ENCODE measurements at places on chromosomes 11 and 22.

DNA sequence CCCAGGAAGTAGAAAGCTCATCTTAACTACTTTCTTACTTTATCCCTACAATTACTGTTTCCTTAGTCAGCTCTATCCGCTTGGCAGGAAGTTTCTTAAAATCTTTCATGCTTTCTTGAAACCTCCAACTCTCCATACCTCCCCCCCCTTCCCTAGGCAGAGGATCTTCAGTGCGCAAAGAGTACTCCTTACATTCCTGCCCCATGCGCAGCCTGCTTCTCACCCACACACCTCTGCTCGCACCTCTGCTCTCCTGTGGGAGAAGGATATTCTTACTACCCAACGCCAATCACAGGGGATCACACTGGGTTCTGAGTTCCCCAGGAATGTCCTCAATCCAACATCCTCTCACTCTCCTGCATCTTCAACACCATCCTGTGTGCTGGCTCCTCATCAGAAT lies 12.3 kb downstream of the TCF20 start:
- no peak for DNase-seq

- no peak for DNase-seq
These were observed 67.1 kb downstream of the SLC1A2 start for GRCh38 chr11:35352077-35352888.

GRCh38 chr11:120074076-120074475 lies 63.8 kb downstream of the TRIM29 start:
- no peak for DNase-seq

DNA sequence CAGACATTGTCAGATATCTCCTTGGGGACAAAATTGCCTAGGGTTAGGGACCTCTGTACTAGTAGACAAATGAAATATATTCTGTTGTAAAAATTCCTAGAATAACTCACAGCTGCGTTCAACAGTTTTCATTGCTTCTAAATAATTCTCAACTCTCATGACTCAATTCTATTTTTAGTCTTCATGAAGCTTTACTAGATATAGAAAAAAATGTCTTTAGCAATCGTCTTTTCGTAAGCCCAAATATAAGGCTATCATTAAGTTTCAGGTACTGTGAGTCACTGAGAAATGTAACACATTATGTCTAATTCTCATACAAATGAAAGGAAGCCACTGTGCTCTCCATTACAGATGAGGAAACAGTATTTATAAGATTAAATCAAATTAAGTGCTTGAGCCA lies 6.4 kb downstream of the MMP12 start:
- no peak for DNase-seq

DNA sequence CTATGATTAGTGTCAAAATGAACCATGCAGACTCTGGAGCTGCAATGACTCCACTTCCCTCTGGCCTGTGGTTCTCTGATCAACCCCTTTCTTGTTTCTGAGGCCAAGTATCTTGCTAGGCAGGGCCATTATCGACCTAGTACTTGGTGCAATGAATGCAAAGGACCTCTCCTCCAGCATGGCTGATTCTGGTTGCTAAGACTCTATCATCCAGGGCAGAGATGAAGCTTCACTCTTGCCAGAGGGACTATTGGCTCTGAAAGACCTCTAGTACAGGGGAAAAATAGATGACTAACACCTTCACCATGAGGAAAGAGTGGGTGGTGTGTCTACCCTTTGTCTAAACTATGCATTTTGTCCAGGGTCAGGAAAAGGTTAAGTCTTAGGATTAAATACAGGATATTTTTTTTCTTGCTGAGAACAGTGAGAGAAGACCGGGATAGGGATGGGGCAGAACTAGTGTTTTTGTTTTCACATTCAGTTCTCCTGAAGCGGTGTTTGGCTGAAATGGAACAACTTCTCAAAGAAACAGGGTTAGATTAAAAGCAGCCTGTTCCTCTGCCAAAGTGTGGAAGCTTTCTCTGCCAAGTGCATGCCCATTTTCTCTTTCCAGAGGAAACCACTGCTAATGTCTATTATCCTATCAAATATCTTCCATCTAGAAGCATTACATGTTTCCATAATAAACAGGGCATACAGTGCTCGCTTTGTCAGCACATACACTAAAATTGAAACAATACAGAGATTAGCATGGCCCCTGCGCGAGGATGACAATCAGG lies 5.0 kb upstream of the MTFP1 start:
- DNase-seq, result no peak

- DNase-seq, result no peak
These were observed 42.1 kb upstream of the MYEOV start for GRCh38 chr11:69251639-69252489.

DNA sequence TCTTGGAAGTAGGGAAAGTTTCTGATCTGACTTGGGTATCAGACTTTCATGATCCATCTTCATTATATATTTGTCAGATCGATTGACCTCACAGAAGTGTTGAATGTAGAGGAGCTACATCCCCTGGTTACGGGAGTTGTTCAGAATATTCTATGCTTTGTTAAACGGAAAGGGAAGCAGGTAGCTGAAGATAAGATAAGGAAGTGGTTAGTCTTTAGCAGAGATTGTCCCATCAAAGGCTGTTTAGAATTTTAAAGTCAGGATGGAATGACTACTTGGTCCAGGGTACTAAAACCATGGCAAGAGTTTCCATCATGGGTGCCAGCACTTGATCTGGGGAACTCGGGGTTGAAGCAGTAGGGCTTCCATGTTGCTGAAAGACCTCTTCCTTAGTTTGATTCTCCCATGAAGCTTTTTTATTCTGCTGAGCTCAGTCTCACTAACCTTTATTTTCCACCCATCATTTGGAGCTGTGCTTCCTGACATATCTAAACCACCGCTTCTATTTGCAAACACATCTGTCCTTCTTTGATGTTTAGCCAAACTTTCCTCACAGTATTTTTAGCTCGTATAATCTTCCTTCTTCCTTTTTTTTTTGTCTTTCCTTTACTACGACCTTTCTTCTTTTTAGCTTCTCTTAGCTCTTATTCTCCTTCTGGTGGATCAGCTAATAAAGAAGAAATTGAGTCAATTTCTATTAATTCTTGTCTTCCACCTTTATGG lies 4.0 kb upstream of the C22orf31 start:
- no peak for DNase-seq

DNA sequence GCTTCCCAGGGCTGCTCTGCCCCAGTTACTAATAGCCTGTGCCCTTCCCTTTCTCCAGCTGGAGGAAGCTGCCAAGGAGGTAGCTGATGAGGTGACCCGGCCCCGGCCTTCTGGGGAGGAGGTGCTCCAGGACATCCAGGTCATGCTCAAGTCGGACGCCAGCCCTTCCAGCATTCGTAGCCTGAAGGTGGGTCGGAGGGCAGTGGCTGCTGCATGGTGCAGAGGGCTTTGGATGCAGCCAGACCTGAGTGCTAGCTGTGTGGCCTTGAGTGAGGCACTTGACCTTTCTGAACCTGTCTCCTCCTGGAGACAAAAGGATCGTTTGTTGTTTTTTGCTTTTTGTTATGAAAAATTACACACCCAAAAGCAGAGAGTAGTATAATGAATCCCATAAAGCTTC lies 3.4 kb downstream of the MCM5 start:
- DNase-seq, result no peak

- no peak for DNase-seq
These were observed 41.9 kb downstream of the BCR start for GRCh38 chr22:23222033-23222792.

DNA sequence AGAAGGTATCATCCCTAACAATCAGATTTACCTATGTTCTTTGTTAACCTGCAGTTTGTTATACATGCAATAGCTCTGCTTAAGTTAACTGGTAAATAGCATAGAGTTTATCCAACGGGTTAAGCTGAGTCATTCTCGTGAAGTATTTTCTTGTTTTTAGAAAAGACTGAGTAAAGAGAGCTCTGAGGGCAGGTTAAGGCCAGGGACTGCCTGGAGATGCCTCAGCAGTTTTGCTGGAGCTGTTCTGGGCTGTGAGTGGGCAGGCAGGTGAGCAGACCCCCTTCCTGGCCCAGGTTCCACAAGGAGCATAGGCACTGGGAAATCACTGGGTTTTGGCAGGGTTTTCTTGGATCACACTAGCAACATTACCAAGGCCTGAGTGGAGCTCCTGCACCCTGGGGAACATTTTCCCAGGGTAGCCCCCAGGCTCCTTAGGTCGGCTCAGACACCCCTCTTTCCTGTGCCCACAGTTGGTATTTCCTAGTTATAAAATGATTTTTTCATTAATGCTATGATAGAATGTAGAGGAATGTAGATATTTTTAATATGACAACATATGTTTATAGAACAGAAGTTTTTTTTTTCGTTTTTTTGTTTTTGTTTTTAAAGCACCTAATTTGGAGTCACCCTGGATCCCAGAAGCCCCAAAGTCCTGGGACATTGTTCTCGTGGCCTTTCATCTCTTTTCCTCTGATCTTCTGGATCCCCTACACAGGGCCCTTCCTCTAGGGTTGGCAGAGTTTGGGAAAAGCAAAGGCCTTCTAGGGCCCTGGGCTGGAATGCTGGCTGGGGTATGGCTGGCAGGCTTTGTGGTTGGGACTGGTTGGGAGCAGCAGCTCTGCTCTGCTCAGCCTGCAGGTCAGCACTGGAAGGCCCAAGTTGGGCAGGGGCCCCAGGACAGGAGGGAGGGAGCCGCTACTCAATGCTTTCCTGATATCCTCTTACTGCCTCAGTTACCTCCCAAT lies 26.7 kb downstream of the IRAG1 start:
- no peak for DNase-seq

GRCh38 chr11:105033343-105033742 lies 1.6 kb downstream of the CASP1 start:
- no peak for DNase-seq

- DNase-seq, result no peak
These were observed 400.2 kb downstream of the MN1 start for GRCh38 chr22:27401321-27401720.

DNA sequence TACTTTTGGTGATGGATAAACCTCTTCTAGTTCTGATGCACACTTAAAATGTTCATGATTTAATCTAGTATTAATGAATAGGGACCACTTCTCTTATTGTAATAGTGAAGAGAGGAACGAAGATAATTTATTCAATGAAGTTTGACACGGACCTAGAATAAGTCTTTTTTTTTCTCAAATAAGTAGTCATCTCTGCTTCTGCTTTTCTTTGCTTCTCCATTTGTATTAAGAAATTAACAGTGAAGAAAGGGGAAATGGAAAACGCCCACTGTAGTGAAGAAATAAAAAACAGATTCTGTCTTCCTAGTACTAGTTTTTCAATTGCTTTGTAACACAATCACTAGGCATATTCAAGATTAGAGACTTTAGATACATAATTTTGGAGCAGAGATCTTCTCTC lies 73.0 kb downstream of the CD44 start:
- DNase-seq, result no peak

DNA sequence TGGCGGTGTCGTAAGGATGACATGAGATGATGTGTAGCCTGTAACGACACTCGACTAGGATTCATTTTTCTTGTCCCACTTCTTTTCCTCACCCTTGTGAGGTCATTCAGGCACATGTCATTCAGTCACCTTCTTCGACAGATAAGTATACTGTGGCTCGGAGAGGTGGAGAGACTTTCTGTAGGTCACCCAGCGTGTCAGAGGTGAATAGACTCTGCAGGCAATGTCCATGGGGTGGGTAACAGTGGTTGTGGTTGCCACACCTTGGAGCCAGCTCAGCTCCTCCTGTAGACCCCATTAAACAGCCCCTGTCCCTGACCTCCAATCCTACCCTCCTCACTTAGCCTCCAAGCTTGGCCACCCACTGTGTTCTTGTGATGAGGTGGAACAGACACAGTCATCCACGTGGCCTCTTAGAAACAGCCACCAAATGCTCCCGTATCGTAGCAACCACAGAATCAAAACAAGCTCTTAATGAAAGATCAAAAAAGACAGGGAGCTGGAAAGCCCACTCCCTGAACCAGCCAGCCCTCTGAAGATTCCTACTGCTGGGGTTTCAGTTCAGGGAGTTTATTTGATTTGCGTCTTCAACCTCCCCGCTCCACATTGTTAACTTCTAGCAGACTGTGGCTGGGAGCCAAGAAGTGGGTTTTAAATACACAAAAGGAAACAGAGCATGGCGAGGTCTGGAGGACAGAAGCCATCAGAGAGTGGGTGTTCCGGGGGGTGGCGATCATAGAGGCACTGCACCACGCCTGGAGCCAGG lies 89.0 kb upstream of the GRK3 start:
- DNase-seq, result no peak

DNA sequence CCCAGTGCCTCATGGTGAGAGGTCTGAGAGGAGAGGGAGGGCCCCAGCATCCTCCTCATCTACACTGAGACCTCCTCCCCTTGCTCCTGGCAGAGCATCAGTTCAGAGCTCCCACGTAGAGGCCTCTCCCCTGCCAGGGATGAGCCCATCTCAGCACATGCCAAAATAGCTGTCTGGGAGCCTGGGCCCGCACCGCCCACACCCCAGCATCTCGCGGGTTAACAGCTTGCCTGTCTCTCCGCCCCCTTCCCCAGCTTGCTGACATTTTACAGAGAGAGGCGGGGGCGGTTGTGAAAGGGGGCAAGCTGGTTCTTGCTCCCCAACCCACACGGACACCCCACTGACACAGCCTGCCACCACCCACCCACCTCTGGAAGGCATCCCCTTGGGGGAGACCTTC lies 6.4 kb downstream of the DGKZ start:
- no peak for DNase-seq

- no peak for DNase-seq
These were observed 594.0 kb upstream of the TENM4 start for GRCh38 chr11:80034801-80035200.

DNA sequence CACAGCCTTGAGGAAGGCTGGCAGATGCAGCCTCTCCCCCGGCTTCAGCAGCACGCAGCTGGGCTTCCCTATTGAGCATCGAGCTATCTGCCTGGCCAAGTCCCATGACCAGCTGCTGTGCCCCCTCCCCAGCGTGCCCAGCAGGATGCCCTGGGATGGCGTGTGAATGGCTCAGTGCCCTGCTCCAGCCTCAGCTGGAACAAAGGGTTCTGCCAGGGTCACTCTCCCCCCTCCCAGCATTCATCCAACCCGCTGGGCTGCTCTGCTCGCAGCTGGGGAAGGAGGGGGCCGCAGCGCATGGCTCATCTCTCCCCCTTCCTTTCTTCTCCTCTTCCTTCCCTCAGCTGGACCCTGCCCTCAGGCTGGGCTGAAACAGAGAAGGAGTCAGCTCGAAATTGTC lies 14.5 kb downstream of the LRP4 start:
- no peak for DNase-seq

DNA sequence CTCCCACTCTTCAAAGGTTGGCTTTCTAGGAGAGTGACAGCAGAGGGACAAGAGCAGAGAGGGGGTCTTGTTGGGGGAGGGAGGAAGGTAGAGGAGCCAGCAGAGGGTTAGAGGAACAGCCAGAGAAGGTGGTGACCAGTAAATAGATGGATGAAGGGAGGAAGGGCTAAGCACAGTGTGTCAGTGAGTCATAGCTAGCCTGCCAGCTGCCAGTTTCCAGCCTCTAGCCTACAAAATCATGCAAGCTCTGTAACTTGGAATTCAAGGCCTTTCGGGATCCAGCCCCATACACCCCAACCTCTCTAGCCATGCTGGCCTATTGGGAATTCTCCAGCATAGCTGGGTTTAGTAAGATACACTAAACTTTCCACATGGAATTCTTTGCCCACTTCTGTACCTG lies 147.4 kb upstream of the TEAD1 start:
- DNase-seq, result no peak

Data from activated T-cell treated with anti-CD3 and anti-CD28 coated beads for 1 hour (primary cell).